ENCODE measurements at places on chromosomes 6 and 20.
A peak's percentile ranks its signal among the peaks of the same experiment; 100 is the strongest.

- H3K27ac ChIP-seq, result no peak within 1 kb of the TSS
- peak; percentile 43 for DNase-seq
- H3K27me3 ChIP-seq, result peaks cover 28% of the 10 kb centered on the region
- peaks cover 11% of the 10 kb centered on the region for H3K4me1 ChIP-seq
- no peaks in the 10 kb centered on the region for H3K36me3 ChIP-seq
- H3K4me3 ChIP-seq, result peak within 1 kb of the TSS; percentile 56
Observed at GRCh38 chr6:99349171-99350141, at the start of gene FAXC. Gene FAXC (minus strand): TSS chr6:99349674. CDS start chr6:99349372, 302 bp downstream.

- no peak overlapping the region for H3K4me3 ChIP-seq
- peak; percentile 65 for DNase-seq
- H3K27me3 ChIP-seq, result no peaks in the 10 kb centered on the region
- peak overlapping the region; percentile 21 for H3K27ac ChIP-seq
Observed at GRCh38 chr6:120447605-120448004, 886.7 kb downstream of the TBC1D32 start.

- H3K27me3 ChIP-seq, result no peaks in the 10 kb centered on the region
- no peak overlapping the region for H3K27ac ChIP-seq
Observed at GRCh38 chr20:7348253-7348652, 580.8 kb downstream of the BMP2 start.

DNA sequence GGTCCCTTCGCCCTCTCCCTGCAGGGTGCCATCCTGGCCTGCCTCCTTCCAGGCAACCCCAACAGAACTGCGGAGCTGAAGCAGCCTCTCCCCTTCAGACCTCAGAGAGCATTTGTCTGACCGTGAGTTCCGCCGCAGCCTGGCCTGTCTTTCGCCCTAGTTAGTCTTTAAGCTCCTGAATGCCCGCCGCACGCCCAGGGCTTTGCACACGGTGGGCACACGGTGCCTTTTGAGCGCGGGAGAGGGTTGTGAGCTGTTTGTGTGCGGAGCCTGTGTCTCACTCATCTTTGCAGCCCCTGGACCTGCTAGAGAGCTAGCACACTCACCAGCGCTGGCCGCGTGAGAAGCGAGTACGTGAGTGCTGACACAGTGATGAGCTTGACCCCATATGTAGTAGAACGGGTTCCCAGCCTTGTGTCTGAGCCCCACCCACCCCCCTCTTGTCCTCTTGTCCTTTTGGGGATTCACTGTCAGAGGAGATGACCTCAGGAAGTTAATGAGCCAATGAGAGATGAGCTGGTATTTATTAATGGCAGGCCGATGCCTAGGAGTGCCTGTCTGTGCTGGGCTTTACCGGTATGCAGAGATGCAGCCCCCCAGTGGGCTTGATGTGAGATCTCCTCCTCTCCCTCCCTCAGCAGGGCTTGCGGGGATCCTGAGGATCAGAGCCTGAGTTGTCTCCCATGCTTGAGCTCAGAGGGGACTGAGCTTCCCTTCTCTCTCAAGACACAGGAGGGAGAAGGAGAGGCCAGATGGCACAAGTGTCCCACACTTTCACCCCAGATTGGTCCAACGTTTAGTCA is 249.2 kb downstream of the FARS2 start:
- peaks cover 3% of the 10 kb centered on the region for H3K36me3 ChIP-seq
- H3K27me3 ChIP-seq, result no peaks in the 10 kb centered on the region
- no peaks in the 10 kb centered on the region for H3K4me1 ChIP-seq
- no peak for DNase-seq
